ENCODE measurements at places on chromosomes 5 and 9.

DNA sequence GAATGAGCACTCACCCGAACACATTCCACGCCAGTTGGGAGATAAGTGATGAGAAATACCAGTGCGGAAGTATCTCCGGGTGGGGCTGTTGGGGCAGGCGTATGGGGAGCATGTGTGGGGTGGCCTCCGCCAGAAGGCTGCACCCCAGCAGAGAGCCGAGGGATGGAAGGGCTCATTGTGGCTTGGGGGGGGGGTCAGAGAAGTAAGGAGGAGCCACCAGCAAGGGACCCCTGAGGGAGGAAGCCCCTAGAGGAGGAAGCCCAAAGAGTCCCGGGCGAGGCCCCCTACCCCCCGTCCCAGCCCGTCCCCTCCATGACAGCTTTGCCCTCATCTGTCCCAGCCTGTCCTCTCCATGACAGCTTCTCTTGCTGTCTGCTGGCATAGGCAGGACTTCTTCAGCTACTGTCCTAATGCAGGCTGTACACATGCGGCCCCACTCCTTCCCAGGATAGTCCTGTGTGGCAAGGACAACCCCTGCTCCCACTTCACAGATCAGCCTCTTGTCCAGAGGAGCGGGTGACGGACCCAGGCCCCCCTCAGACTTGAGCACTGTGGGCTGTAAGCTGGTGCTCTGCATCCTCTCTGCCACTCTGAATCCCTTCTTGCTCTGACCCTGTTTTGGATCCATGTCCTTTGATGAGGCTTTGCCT lies 239.6 kb downstream of the CACNA1B start:
- DNase-seq = no peak

- no peak for DNase-seq
These were observed 451.8 kb downstream of the CCDC171 start for GRCh38 chr9:16004613-16005012.

GRCh38 chr9:76013809-76014208 lies 123.3 kb downstream of the PCSK5 start:
- no peak for DNase-seq

DNA sequence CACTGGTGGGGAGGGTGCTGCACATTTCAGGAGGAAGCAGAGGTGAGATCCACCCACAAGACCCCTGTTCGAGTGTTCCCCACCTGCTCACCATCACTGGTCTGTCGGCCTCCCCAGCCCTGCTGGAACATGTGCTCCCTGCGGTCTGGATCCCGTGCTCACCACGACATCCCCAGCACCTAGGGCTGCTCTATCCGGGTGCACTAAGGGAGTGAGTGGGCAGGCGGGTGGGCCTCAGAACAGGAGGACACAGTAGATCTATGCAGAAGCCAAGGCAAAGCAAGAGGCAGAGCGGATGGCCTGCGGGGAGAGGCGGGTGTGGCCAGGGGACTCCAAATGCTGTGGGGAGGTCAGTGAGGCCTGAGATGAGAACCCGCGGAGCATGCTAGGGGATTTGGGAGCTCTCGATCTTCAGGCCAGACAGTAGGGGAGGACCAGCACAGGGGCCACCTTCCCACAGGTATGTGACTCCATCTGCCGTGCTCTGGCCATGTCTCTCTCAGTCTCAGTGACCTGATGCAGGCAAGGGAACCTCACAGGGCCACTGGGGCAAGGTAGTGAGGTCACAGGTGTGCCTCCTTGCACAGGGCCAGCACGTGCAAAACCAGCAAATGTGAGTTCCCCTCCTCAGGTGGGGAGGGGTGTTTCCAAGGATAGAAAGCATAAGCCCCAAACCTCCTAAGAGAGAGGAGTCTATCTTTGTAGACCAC lies 134.2 kb downstream of the ZNF354C start:
- no peak for DNase-seq

- DNase-seq = no peak
These were observed 134.1 kb upstream of the IFNE start for GRCh38 chr9:21616082-21616778.

- no peak for DNase-seq
These were observed 84.9 kb downstream of the RGS3 start for GRCh38 chr9:113548221-113549041.

DNA sequence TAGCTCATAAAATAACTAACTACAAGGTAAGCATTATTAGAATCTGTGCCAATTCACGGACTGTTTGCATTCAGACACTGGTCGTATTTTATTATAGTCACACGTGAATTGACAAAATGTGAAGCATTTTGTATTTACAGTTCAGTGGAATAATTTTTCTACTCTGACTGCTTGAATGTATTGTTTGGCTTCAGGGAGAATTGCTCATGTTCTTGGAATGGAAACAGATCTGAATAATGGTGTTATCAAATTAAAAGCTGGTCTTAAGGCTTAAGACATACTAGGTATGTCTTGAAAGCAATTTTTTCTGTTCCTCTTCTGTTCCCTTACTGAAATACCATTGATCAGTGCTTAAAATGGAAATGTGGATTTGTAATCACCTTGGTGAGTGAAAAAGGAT lies 543.7 kb upstream of the TLE4 start:
- DNase-seq = no peak

GRCh38 chr5:158813275-158813674 lies 286.4 kb downstream of the EBF1 start:
- DNase-seq = no peak

DNA sequence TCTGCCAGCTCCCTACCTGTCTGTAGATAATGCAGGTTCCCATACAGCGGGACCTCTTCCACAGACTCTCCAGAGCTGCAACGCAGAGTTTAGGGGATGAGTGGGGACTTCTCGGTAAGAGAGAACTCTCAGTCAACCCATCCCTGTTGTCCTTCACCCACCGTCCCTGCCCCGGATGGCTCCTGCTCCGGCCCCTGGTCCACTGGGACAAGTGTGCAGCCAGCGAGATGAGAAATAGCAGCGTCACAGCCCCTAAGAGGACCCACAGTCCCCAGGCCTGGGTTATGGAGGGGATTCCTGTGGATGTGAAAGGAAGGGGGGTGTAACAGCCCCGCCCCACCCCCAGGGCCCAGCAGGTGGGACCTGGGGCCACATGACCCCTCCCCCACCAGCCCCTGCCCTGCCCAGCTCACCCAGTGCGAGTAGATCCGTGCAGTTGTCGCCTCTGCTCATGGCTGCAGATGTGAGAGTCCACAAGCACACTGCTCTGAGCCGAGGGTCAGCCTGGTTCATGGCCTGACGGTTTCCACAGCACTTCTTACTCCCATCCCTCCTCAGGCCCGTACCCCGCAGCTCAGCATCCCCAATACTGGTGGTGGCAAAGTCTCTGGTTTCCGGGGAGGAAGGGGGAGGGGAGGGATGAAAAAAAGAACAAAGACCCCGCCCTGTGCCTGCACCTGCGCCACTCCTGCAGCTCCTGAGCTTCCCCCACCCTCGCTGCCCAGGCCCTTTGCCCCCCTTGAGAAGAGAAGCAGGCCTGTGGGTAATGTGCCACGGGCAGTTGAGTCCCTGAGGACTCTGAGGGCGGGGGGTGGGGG lies at the start of gene SIT1:
TSS of gene SIT1 (minus strand) at position 591 of the 818 bp plus-strand sequence. CDS start at position 513, 78 bp downstream.
- no peak for DNase-seq

DNA sequence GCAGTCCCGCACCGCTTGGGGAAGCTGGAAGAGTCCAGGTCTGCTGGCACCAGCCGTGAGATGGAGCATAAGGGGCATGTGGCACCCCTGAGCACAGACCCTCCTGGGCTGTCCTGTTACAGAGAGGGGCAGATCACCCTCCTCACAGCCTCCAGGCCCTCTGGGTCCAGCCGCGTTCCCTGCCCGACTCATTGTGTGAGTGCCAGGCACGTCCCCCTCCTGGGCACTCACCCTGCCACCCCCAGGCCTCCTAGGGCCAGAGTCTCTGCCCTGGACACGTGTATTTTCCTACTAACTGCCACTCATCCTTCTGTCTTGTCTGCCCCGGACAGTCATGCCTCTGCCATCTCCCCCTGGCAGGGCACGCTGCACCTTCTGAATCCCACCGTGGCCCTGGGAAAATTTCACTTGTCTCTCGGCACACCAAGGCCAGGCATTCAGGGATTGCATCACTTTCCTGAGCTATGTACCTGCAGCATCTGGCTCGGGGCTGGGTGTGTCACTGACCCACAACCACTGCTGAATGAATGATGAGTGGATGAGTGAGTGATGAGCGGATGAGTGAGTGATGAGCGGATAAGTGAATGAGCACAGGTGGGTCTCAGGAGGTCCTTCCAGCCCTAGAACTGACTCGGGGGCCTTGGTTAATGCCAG lies 21.5 kb upstream of the FCN1 start:
- no peak for DNase-seq

GRCh38 chr5:87258507-87258906 lies 9.2 kb upstream of the RASA1 start:
- DNase-seq = no peak

GRCh38 chr9:97666907-97667686 lies 30.0 kb downstream of the XPA start:
- DNase-seq = no peak

DNA sequence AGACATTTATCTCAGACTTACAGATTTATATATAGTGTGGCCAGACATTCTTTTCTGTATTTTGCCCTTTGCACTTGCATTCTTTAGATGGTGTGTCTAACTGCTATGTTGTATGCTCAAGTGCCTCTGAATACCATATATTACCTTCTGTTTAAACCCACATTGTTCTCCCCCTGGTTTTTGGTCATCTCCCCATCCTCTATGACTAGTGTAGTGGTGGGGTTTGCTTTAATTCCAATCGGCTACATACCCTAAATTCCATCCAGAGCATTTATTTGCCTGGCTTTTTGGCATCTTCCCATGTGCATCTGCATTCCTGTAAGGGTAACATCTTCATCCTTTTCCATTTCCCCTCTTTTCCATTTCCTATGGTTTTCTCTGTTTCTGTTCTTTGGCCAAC lies 271.0 kb upstream of the SLC30A5 start:
- no peak for DNase-seq

DNA sequence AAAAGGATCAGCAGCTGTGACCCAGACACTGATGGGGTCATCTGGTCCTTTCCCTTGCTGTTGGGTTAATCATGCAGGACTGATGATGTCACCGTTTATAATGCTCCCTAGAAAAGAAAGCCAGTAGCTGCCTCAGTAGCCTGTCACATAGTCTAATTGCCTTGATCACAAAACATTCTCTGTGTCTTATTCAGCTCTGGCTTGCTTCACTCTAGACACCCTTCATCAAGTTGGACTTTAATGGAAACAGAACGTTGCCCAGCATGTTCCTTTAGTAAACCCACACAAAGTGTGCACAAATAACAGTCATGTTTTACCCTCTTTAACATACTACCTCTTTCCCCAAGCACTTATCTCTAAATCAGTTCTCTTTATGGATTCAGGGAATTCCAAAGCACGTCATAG lies 170.8 kb downstream of the SGCD start:
- no peak for DNase-seq

DNA sequence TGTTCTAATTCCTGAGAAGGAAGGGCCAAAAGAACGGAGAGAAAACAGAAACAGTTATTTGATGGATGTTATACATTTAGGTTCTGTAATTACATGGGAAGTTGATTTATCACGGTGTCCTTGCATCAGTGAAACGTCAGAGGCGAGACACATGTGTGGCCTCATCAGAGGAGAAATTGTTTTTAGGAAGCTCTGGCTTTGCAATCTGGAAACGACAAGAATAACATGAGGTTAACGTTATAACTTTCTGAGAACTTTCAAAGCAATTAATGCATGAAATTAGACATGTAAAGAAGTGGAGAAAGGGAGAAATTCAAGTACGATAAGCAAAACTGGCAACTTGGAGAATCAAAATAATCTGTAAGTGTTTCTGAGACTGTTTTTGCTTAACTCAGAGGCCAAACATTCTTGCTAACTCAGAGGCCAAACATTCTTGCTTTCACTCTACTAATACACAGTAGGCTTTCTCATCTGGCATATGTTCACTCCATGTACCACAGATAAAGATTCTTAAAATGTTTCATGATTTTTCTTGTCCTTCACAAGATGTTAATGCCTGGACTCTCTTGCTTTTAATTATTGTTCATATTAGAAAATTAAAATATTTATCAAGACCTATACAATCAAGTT lies 933.0 kb downstream of the TLE4 start:
- DNase-seq = no peak

- no peak for DNase-seq
These were observed 38.5 kb upstream of the STX17 start for GRCh38 chr9:99867968-99868367.

DNA sequence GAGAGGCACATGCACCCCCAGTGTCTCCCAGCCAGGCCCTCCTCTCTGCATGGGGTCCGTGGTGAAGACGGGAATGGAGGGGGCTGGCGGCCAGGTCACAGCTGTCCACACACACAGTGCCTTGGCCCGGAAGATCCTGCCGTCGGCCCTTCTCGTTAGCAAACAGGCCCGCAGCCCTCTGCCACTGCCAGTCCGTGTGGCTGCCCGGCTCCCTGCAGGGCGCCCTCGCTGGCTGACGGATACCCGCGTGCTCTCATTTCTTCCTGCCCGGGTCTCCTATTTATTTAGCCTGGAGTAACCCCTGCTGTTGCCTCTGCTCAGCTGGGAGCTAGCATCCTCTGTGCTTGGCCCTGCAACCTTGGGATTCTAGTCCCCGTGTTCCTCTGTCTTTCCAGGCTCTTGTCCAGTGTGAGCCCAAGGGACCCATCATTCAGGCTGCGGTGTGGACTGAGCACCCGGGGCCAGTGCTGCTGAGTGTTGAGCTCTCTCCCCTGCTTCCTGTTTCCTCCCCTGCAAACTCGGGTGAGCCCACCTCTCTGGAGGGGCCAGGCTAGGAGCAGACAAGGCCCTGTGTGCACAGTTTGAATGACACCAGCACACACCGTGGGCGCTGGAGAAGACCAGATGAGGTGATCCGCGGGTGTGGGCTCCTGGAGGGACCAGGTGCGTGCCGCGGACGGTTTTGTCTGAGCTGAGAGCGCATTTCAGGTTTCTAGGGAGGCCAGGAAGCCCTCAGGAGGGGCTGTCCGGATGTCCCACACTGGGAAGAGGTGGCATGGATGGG lies 14.6 kb upstream of the RNU6ATAC start:
- no peak for DNase-seq

DNA sequence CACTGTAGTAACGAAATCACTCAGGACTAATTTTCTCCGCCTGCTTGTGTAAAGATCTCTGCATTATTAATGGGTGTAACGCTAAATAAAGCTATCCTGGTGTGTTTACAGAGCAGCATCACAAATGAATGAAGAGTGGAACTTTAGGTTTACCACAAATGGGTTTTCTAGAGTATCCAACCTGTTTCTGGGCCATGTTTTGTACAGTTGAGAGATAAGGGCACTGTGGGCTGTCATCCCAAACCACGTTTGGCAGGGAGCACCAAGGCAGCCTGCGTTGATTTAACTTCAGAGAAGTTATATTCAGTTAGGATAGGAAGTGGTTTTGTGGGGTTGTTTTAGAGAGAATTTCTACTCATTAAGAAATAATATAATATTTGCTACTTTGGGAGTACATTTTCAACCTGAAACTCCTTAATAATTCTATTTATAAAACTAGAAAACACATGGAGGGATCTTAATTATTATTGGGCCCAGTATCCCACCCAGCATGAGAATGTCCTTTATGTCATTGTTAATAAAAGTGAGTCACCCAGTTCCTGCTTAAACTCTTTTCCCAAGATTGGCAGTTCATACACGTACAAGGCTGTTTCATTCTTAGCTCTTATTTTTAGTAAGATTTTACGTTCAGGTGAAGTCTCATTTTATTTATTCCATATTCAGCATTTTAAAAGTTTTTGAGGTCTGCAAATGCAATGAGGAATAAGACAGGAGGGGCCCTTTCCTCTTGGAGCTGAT lies 8.0 kb downstream of the KCNN2 start:
- DNase-seq = no peak
